ENCODE measurements at places on chromosomes 1 and 21.

DNA sequence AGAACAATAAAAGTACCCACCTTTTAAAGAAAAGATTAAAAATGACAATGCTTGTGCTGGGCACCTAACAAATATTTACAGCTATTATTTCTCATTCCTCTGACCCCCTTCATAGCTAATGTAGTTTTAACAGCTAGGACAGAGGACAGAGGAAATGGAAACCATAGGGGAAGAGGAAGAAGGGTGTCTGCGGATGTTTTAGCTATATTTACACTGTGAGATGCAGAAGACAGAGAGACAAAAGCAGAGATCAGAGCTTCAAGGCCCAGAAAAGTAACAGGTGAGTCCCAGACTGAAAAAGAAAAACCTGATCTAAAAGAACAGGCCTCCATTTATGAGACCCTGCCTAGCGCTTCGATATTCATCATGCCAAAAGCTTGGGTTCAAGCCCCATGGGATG is 72.0 kb downstream of the ZNF281 start:
- no peak for DNase-seq

- DNase-seq = no peak
Observed at GRCh38 chr1:66397192-66397591, 136.8 kb upstream of the SGIP1 start.

DNA sequence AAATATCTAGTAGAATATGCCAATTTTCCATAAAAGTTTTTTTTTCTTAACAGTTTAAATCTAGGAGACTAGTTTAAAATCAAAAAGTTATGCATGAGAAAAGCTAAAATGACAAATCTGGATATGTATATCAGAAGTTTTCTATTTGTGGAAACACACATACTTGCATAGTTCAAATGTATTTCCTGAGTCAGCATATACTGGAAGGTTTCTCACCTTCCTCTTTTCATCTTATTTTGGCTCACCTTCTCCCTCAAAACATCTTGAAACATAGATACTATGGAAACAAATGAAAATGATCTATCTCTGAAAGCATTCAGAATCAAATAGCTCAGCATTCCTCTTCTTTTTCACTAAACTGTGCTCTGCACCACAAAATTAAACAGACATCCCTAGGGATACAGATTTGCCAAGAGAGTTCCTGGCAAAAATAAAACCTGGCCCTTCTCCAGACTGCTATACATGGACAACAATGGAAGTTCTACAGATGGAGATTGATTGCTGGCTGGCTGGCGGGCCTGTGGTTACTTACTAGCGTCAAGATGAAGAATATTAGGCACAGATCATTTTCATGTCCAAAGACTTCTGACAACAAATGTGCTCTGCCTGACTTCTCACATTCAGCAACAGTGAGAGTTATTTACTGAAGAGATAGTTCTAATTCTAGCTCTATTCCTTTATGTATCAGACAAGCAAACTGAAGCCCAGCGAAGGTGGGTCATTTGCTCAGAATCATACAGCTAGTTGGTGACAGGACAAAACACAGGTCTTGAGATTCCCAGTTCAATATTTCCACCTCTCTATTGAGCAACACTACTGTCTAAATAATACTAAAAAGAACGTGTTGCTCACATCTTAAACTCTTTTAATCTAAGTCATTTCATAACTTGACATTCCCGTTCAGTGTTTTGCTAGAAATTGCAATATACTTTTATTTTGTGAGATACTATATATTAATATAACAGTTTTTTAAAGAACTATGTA is 26.6 kb downstream of the DIPK1A start:
- peak; percentile 86 for DNase-seq

DNA sequence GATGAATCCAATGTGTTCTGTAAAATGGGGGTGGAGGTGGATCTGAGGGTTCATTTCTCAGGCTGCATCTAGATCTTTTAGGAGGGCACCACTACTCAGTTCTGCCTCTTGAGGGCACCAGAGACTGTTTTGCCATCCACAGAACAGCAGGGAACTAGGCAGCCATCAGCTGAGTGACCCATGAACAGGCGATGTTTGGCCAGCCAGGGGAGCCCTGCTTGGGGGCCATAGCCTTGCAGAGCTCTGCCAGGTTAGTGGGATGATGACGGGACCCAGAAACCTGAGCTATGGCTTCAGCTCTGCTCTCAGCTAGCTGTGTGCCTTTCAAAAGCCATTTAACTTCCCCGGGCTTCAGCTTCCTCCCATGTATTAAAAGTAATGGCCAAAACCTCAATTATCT is 13.4 kb upstream of the NOS1AP start:
- peak; percentile 48 for DNase-seq

DNA sequence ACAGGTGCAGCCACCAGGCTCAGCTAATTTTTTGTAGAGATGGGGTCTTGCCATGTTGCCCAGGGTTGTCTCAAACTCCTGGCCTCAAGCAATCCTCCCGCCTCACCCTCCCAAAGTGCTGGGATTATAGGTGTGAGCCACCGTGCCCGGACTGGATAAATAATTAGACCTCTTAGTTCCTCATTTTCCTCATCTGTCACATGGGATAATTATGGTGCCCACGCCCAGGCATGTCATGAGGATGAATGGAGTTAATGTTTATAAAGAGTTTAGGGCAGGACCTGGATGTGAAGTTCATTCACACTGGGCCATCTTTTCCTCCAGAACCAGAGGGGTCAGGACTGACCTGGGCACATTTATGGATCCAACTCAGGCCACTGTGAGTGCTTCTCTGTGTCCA is 23.7 kb downstream of the PADI3 start:
- DNase-seq = no peak

DNA sequence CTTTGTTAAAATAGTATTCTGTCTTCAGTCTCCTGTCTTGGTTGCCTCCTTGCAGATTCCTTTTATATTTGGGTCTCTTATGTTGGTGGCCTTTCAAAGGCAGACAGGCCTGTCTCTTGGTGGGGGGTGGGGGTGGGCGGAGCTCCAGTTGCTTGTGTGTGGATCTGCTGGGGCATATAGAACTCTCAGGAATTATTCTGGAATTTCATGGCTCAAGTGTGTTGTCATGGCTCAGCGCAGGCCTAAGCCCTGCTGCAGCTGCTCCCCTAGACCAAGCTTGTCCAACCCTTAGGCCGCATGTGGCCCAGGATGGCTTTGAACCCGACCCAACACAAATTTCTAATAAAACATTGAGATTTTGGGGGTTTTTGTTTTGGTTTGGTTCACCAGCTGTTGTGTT is 8.0 kb downstream of the C1orf35 start:
- DNase-seq = no peak

DNA sequence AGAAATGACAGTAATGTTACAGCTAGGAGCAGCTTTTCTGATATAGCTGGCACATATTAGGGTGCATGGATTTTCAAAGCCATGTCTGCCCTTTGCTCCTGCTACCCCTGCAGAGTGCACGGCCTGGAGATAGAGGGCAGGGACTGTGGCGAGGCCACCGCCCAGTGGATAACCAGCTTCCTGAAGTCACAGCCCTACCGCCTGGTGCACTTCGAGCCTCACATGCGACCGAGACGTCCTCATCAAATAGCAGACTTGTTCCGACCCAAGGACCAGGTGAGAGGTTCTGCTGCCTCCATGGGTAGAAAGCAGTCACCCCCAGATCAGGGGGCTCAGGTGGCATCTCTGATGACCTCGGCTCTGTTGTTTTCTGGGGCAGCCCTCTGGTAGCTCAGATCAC is 9.8 kb downstream of the MTARC1 start:
- DNase-seq = no peak

- DNase-seq = no peak
Observed at GRCh38 chr1:208241512-208241911, 2.7 kb downstream of the PLXNA2 start.

GRCh38 chr1:237146241-237146640 is 104.3 kb downstream of the RYR2 start:
- DNase-seq = no peak

GRCh38 chr1:17586172-17586964 is 46.9 kb downstream of the ARHGEF10L start:
- no peak for DNase-seq

GRCh38 chr1:234118911-234119310 is 214.4 kb downstream of the SLC35F3 start:
- no peak for DNase-seq

DNA sequence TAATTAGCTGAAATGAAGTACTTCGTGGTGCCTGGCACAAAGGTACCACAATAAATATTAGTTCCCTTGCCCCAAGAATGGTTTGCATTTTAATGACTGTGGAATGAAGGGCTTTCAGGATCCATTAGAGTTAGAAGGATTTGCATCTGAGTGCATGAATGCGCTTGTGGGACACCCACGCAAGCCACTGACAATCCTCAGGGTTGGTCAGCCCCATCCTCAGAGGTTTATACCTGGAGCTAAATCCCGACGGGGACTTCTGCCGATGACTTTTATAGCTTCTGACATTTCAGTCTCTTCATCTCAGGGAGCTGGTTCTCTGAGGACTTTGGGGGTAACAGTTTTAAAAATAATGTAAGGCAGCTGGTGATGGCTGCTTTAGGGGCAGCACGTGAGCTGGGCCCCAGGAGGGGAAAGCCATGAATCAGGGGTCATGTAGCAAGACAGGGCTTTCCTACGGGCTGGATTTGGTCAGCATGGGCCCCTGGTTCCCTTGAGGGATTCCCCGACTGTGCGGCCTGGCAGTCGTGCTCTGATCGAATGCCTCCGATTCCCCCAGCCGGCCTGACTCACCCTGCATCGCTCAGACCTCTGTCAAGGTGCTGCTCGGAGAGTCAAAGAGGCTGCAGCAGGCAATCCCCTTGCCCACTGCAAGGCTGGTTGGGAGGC is 20.8 kb upstream of the IL10 start:
- no peak for DNase-seq

- DNase-seq = no peak
Observed at GRCh38 chr1:56061824-56062223, 517.5 kb downstream of the PLPP3 start.

DNA sequence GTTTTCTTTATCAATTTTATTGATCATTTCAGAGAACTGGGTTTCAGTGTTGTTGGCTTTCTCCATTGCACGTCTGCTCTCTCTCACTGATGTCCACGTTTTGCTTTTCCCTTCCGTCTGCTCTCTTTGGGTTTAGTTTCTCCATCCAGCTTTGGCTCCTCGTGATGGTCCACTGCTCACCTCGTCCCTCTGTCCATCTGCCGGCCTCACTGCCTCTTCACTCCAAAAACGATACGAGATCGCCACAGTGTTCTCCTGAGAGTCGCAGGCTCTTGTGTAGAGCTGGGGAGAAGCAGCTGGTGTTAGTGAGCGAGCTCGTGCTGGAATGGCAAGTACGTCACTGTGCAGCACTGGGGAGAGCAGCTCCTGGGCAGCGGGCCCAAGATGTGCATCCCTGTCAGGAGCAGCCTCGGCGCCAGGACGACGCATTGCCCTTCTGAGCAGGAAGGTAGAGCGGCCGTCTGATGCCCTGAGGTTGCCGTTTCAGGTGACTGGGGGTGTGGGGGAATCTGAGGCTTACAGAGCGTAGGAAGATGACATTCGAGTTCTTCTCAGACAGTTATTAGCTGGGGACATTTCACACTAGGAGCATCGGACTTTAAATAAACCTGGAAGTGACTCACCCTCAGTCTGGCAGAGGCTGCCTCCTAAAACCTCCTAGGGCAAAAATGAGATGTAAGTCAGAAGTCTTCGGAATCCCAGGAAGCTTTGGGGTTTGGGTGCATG is 31.4 kb upstream of the PCBP3 start:
- peak; percentile 86 for DNase-seq

DNA sequence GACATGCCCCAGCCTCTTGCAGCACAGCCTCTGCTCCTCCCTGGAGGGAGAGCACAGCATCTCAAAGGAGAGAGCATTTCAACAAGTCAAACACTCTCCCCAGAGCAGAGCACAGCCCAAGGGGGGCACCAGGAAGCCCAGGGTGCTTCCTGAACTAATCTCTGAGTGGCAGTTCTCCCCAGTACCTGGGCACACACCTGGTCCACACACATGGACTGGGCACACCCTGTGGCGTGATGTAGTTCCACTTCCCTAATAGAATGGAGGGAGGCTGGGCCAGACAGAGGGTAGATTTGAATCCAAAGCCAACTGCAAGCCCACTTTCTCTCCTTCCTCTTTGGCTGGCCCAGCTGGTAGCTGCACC is 55.5 kb downstream of the CD46 start:
- DNase-seq = no peak

- DNase-seq = no peak
Observed at GRCh38 chr1:39427374-39427773, 64.1 kb upstream of the BMP8A start.

DNA sequence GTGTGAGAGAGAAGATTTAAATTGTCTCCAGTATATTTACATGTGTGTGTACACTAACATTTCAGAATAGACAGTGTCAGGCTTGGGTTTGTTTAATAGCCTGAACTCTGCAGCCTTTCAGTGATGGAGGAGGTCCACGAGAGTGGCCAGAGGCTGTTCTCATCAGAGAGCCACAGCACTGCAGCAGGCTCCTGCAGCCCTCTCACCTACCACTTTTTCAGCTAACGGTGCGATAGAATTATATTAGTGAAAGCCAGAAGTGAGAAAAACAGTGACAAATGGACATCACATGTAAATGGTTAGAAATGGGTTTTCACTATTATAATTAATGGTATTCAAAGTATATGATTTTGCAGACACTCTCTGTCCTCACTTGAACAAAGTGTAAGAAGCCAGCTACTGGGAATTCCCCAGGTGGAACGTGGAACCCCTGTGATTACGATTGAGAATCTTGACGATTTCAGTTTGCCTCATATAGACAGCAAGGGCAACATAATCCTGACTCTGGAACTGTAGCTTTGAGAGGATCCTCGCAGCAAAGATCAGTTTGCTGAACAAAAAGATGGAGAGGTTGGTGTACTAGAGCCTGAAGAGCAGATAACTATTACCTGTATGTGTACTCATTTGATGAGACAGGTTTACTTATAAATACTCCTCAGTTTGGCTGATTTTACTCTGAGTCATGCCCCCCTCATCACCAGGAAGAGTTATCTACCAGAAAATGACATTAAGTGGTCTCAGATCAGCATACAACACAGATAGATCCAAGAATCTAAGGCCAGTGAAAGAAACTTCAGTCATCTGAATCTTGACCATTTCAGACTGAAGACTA is 31.4 kb downstream of the IFI16 start:
- DNase-seq = no peak

DNA sequence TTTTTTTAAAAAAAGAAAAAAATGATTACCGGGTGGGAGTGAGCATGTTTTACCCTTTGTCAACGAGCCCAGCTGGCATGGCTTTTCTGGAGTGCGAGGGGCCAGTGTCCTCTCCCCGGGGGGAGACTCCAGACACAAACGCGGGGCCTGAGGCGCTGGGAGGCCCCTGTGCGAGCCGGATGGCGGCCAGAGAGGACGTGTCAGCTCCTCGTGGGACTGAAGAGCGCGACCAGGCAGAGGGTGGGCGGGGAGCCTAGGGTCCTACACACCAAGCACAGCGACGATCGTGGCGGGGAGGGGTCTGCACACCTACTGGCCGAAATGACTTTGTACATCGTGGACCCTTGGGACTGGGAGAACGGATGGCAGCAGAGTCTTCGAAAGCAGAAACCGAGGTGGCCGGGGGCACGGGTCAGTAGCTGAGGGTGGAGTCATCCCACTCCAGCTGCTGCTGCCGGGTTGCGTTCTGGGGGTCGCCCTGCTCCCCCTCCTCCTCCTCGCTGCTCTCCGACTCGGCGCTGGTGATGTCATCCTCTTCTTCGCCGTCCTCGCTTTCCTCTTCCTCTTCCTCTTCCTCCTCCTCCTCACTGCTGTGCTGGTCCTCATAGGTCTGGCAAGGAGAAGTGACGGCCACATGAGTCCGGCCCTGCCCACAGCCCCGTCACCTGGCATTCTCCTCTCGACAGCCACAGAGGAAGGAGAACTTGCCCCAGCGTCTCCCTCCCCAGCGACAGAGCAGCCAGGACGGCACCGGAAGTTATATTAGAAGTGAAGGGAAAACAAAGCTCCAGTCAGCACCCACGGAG is 78.8 kb downstream of the PIK3CD start:
- DNase-seq = peak; percentile 38

GRCh38 chr1:156439777-156440183 is 60.8 kb downstream of the MEF2D start:
- DNase-seq = no peak

GRCh38 chr1:38073534-38074301 is 27.1 kb upstream of the POU3F1 start:
- no peak for DNase-seq
